ENCODE measurements at places on chromosomes 5 and 9.

DNA sequence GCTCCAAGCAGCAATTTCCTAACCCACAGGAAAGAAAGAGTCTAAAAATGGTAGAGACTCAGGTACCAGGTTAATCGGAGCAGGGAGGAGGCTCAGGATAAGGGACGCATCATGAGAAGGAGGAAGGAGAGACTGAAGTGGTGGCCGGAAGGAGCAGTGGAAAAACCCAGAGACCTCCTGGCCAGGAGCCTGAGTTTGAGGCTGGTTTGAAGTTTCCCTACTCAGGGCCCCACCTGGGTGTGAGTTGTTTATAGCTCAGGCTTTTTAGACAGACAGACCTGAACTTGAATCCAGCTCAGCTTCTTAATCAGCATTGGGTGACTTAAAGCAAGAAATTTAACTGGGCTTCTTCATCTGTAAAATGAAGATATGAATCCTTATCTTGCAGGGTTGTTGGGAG is 11.9 kb upstream of the AQP7 start:
- no peak for DNase-seq

GRCh38 chr9:74205056-74205455 is 292.1 kb upstream of the RORB start:
- DNase-seq = no peak

DNA sequence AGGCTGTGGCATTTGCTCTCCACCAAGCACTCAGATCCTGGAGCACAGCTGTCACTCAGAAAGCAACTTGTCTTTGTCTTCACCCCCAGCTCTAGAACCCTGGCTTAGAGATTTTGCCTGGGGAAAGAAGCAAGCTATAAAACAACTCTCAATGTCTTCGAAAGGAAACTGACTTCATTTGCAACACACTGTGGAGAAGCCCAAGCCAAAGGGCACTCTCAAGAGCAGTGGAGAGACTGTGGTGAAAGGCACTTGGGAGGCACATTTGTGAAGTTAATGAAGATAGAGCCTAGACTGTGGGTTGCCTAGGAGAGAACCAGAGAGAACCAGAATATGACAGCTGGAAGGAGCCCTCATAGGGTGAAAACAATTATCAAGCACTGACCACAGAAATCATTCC is 103.4 kb downstream of the CFAP95 start:
- no peak for DNase-seq

- no peak for DNase-seq
These were observed 163.4 kb upstream of the DAB2 start for GRCh38 chr5:39588179-39588578.

GRCh38 chr5:122999947-123000563 is 36.5 kb downstream of the PPIC start:
- no peak for DNase-seq

DNA sequence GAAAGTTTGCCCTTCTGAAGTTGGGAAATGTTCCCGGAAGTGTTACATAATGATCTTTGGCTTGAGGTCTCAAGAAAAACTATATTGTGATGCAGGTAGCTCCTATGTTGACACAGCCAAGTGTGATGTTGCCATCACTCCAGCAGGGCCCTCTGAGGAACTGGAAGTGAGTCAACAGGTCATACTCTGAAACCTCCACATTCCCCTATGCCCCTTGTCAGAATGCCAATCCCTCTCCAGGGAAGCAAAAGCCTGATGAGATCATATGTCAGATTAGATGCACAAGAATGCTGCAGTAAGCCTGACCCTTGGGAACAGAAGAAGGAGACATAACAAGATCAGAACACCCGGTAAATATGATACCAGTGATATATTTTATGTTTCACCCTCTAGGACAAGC is 66.8 kb upstream of the ITGA2 start:
- DNase-seq = no peak
